Right kidney (tissue), 9 donors: ENCODE measurements at places on chromosomes 6 and 20.

GRCh38 chr6:157461000-157461915, 80.3 kb downstream of the ZDHHC14 start:
- no peak for DNase-seq

- no peak for DNase-seq
These were observed 118.0 kb upstream of the POU3F2 start for GRCh38 chr6:98716341-98716740.

GRCh38 chr6:118963003-118963402, 28.0 kb upstream of the MCM9 start:
- no peak for DNase-seq

- peak; percentile 41 for DNase-seq
These were observed 30.8 kb upstream of the FILIP1 start for GRCh38 chr6:75524322-75524972.

DNA sequence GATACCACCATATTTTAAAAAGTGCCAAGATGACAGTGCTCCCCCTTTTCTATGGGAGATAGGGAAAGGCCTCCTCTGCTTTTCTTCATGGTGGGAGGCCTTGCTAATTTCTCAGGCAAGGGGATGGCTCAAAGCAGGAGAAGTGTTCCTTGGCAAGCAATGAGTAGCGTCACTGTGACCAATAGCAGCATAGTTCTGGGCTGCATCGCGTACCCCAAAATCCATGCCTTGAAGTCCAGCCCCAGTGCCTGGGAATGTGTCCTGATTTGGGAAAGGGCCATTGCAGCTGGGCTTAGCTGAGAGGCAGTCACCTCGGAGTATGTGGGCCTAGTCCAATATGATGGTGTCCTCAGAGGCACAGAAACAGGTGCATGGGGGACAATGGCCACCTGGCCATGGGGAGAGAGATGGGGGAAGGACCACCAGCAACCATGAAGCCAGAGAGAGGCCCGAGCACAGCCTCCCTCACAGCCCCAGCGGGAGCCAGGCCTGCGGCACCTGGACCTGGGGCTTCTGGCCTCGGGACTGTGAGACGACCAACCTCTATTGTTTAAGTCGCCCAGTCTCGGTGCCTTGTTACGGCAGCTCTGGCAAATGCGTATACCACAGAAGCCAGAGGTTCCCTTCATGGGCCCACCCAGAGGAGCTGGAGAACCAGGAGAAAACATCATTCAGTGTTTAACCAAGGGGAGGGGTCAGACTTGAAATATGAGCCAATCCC, 153.1 kb upstream of the RPS6KA2 start:
- no peak for DNase-seq

GRCh38 chr6:26556263-26557070, 18.3 kb downstream of the HMGN4 start:
- DNase-seq: no peak

- DNase-seq: no peak
These were observed 29.1 kb upstream of the STX16 start for GRCh38 chr20:58621906-58622548.

- no peak for DNase-seq
These were observed 4.3 kb downstream of the BHLHE23 start for GRCh38 chr20:63002511-63002910.

GRCh38 chr6:121520337-121521163, 85.1 kb downstream of the GJA1 start:
- DNase-seq: no peak

DNA sequence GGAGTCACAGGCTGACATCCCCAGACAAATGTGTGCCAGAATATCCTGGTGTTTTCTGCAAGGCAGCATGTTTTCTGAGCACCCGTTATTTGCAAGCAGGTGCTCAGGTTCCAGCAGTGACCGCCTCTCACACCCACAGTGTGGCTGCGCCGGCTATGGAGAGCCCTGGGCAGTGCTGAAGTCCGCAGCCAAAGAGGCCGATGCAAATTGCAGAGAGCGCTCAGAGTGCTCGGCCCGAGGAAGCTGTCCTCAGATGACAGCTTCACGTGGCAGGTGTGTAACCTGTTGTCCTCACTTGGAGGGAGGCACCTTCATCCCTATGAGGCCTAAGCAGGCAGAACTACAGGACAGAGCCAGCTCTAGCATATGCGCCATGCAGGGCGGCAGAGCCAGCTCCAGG, 23.5 kb upstream of the MPC1 start:
- no peak for DNase-seq

DNA sequence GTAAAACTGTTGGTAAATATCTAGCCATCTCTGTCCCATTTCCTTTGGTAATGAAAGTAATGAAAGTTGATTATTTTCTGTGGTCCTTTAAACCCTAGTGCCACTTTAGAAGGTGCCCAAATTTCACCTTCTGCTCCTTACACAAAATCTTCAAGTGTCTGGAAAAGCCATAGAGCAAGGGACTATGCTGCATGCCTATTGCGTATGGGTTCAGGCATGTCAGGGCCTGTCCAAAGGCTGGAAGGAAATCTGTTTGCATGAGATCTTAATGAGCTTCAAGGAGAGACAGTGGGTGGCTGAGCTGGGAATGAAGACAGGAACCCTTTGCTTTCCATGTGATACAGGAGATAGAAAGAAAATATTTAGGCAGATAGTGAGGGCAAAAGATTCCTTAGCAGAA, 66.6 kb upstream of the CCN6 start:
- DNase-seq: no peak

GRCh38 chr20:58787211-58788005, 63.3 kb downstream of the GNAS-AS1 start:
- DNase-seq: no peak

GRCh38 chr20:2108987-2109386, 7.4 kb downstream of the STK35 start:
- no peak for DNase-seq

GRCh38 chr20:46324960-46325703, 16.8 kb upstream of the CDH22 start:
- no peak for DNase-seq

GRCh38 chr20:17940224-17940971, 28.2 kb downstream of the SNX5 start:
- DNase-seq: no peak

DNA sequence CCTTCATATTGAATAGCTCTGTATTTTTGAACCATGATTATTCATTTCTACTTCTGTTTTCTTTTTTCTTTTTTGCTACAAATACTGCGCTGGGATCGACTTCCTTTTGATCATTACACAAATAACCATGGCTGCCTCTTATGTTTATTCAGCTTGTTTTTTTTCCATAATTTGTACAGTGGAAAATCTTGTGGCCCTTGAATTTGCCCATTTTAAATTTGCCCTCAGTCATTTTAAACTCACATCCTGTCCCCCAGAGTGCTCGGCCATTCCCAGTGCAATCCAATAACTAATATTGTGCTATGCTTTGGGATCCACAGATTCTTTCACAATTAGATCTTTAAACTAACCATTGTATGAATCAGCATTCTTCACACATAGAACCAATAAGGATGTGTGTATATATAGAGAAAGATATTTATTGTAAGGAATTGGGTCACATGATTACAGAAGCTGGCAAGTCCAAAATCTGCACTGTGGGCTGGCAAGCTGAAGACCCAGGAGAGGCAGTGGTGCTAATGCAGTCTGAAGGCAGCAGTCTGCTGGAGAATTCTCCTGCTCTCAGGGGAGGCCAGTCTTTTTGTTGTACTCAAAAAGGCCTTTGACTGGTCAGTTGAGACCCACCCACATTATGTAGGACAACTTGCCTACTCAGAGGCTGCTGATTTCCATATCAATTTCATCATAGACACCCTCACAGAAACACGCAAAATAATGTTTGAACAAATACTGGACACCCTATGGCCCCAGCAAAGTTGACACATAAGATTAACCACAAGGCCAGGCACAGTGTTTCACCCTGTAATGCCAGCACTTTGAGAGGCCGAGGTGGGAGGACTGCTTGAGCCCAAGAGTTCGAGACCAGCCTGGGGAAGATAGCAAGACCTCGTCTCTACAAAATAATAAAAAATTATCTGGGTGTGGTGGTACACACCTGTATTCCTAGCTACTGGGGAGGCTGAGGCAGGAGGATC, 147.1 kb downstream of the MTHFD1L start:
- DNase-seq: no peak

GRCh38 chr6:28355743-28356665, 6.3 kb downstream of the ZKSCAN3 start:
- DNase-seq: peak; percentile 80

- DNase-seq: no peak
These were observed 28.7 kb downstream of the SNHG17 start for GRCh38 chr20:38406476-38406875.

GRCh38 chr20:57545927-57546662, 14.8 kb upstream of the PCK1 start:
- DNase-seq: no peak

GRCh38 chr6:81436990-81437389, 315.5 kb downstream of the TENT5A start:
- DNase-seq: no peak

GRCh38 chr6:9745476-9745875, 669.4 kb downstream of the TFAP2A start:
- DNase-seq: no peak

DNA sequence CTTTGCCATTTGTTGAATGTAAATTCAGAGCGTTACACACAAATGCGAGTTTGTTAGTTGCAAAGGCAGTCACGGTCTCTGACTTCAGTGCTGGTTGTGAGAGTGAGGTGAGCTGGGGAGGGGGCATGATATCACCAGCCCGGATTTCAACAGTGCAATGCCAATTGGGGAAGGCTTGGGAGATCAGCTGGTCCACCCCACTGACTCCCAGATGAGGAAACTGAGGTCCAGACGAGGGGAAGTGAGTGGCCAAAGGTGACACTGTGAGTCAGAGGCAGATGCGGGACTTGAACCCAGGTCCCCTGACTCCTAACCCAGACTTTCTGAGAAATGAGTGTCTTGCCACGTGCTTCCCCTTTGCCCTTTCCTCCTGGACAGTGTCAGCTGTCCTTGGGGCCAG, 62.1 kb downstream of the CEBPB start:
- no peak for DNase-seq

- DNase-seq: no peak
These were observed 320.7 kb upstream of the JARID2 start for GRCh38 chr6:14925025-14925698.

- no peak for DNase-seq
These were observed 15.2 kb downstream of the RSPH4A start for GRCh38 chr6:116631379-116631990.

- DNase-seq: no peak
These were observed 208.4 kb downstream of the CENPW start for GRCh38 chr6:126548300-126548699.

DNA sequence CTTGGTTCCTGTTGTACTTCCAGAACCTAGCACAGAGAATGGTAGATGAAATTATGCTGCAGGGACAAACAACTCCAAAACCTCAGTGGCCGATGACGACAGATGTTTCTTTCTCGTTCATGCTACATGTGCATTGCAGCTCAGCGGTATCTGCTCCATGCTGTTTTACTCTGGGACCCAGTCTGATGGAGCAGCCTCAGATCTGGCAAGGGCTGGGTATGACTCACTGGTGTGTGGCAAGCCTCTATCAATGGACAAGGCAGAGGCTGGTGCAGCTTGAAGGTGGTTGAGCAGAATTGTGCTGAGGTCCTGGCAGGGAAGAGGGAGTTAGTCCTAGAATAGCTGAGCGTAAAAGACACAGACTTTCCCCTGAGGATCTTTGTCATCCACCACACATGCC, 10.3 kb upstream of the BLCAP start:
- DNase-seq: no peak

DNA sequence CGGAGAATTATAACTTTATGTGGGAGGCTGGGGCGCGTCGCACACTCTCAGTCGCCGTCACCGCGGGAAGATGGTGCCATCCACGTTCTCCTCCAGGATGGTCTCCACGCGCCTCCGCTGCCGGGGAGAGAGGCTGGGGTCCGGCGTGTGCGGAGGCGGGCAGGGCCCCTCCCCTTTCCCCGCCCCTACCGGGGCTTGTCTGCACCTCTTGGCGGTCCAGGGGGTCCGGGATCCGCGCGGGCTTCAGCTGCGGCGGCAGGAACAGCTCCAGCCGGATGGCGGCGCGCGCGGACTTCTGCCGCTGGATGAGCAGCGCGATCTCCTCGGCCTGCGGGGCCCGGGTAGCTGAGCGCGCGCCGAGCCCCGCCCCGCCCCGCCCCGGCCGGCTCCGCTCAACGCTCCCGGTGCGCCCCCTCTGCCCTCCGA, 807 bp downstream of the LKAAEAR1 start:
- peak; percentile 81 for DNase-seq

- no peak for DNase-seq
These were observed 4.1 kb upstream of the DLL1 start for GRCh38 chr6:170294813-170295509.

- DNase-seq: no peak
These were observed 263.1 kb upstream of the ZFP64 start for GRCh38 chr20:52454660-52455059.

GRCh38 chr6:102619585-102619984, 1226.1 kb downstream of the GRIK2 start:
- DNase-seq: no peak

- DNase-seq: no peak
These were observed 18.6 kb downstream of the AIG1 start for GRCh38 chr6:143079325-143079640.

- no peak for DNase-seq
These were observed 93.5 kb upstream of the MLN start for GRCh38 chr6:33897189-33897780.

DNA sequence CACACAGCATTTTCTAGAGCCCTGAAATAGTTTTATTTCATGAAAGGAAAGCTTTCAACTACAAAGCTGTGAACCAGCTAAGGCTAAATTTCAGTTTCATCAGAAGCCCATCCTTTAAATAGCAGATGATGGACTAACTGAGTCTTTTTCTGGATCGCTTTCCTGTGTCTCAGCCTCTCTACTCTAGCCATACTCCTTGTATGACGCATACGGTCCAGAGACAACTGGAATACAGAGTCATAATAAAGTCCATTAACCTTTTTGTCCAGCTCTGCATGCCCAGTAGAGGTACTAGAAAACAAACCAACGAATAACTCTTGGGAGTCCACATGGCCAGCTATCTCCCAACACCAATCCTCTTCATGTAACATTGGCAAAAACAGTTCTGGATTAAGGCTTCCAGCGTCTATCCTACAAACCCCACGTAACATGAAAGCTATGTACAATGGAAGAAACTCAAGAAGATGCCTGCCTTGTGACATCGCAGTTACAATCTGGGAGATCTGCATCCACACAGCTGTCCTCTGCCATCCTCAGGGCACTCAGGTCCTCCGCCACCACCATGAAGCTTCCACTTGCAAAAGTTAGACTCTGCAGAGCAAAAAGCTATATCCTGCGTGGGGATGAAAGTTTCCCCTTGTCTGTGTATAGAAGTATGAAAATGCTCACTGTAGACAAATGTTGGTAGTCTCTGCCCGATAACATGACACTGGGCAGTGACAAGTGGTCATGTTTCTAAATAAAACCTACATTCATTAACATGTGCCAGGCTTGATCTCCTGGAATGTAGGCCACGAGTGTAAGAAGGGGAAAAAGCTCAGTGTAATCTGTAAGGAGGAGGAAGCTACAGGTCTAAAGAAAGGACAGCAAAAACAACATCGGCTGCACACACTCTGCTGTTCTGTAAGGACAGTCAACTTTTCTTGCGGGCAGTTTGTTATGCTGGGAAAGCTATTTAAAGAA, 360.4 kb downstream of the ESR1 start:
- DNase-seq: no peak
